ENCODE measurements at places on chromosomes 12 and 14.

GRCh38 chr14:57854571-57854970 lies 11.3 kb downstream of the SLC35F4 start:
- DNase-seq = no peak

DNA sequence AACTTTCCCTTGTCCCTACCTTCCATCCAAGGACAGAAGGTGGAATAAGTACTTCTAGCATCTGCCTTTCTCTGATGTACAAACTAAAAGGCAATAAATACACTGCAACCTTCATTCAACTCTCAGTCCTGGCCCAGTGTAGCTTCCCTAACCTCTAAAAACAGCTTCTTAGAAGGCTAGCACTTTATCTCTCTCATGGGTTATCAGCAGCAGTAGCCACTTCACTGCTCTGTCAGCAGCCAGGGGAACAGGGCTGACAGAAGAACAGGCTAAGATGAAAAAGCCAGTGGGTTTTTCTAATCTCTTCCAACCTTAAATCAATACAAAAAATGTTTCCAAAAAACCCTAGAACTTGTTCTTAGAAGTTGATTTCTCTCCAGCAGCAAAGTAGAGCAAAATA lies 13.2 kb downstream of the BAZ2A start:
- DNase-seq = no peak

- DNase-seq = peak; percentile 83
These were observed 39.4 kb downstream of the SH2B3 start for GRCh38 chr12:111444925-111445725.

DNA sequence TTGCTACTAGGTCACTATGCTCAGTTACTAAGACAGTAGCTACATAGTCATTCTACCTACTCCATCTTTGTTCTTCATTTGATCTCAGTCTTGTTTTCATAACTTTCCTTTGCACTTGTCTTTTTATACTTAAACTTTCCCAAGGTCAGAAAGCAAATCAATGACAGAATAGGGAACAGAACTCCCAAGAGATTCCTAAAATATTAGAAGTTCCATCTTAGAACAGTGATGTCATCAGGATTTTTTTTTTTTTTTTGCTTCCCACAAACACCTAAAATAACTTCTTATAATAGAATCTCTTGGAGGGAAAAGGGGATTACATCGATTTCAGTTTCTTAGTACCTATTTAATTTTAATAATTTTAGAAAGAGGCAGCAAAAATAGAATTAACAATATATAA lies 65.8 kb downstream of the NTN4 start:
- no peak for DNase-seq

- no peak for DNase-seq
These were observed 183.3 kb downstream of the CCDC59 start for GRCh38 chr12:82174936-82175335.

- no peak for DNase-seq
These were observed 15.0 kb upstream of the CACNA2D4 start for GRCh38 chr12:1933342-1934051.

- DNase-seq = no peak
These were observed 479.8 kb downstream of the FUT8 start for GRCh38 chr14:65892315-65892714.

GRCh38 chr14:50828721-50829488 lies 2.1 kb downstream of the NIN start:
- no peak for DNase-seq

GRCh38 chr12:117148642-117149041 lies 41.6 kb downstream of the FBXO21 start:
- DNase-seq = no peak

GRCh38 chr14:94622653-94623421 lies 10.6 kb downstream of the SERPINA3 start:
- DNase-seq = no peak

GRCh38 chr14:54085232-54085761 lies 128.7 kb upstream of the BMP4 start:
- no peak for DNase-seq

- no peak for DNase-seq
These were observed 4.3 kb upstream of the PRICKLE1 start for GRCh38 chr12:42593874-42594273.

Measured in vagina (tissue), 2 donors.